Activated CD4-positive, alpha-beta T cell treated with anti-CD3 and anti-CD28 coated beads for 4 hours (primary cell): ENCODE measurements at places on chromosomes 5 and 9.

DNA sequence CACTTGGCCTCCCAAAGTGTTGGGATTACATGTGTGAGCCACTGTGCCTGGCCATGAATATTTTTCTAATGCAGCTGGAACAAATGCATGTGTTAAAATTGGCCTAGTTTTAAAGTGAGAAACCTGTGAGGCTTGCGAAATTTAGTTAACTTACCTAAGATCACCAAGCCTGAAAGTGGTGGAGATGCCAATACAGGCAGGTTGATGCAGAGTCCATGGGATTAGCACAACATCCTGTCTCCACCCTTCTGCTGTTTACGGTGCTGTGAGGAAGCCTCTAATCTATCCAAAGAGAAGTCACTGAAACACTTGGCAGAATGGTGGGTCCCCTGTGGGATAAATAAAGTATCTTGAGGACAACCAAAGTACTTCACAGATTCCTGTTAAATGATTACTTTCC lies 98.2 kb downstream of the PCSK5 start:
- no peak for DNase-seq

GRCh38 chr9:86854898-86855523 lies 92.3 kb downstream of the GAS1 start:
- DNase-seq, result no peak

GRCh38 chr9:97128919-97129318 lies 90.0 kb upstream of the CTSV start:
- DNase-seq, result no peak

DNA sequence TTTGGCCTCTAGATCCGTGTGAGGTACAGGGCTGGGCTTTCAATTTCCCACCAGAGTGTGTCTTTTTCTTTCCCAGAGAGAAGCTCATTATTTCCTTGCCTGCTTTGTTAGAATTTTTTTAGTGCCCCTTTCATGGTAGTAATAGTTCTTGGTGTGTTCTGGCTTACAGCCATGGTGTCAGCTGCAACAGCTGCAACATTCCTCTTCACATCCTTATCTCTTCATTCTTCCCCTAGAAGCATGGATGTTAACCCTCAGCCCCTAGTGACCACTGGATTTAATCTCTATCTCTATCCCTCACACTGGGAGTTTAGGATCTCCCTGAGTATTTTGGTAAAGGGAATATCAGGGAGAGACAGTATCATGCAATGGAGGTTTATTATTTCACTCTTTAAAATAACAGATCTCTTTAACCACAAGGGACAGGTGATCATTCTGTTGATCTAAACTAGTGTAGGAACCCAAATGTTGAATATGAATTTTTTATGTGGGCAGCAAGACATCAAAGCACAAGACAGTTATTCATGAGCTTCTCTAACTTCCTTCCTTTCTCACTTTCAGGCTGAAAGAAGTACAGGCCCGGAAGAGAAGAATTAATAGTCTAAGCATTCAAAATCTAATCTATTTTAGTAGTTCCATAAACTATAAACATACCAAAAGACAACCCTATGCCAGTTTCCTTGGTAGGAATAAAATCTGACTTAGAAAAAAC lies 160.2 kb downstream of the FAM170A start:
- DNase-seq, result no peak

DNA sequence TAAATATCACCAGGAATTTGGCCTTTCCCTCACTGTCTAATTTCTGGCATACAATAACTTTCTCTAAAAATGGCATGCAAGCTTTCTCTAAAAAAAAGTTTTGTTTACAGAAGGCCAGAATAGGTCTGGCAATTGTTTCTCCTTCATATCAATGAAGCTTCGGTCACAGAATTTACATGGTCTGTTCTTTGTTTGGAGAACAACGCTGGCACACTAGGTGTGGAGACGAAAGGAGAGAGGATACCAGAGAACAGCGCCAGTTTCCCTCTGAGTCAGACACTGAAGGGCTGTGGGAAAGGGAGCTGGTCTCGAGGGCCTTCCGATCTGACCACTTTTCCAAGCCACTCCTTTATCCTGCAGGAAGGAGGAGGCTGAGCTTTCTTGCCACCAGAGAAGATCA lies 60.1 kb upstream of the ITGA1 start:
- DNase-seq, result no peak

DNA sequence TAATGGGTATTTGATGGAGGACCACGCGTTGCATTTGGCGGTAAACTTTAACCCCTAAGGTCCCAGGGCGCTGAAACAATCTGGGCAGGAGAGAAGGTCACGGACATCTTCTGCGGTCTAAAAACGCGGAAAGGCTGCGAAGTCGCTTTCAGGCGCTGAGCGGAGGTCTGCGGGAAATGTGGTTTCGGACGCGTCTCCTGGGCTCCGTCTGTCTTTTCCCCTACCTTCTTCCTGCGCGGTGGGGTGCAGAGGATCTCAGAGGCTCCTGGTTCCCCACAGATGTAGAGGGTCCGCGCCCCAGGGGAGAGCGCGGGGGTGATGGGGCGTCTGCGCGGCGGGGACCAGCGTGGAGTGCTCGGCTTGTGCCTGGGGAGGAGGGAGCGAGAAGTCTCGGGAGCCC lies 58.4 kb downstream of the ZNF510 start:
- no peak for DNase-seq

GRCh38 chr9:92669890-92670708 lies at the start of gene IPPK:
Gene IPPK (minus strand): TSS chr9:92670131. CDS start chr9:92669988, 143 bp downstream.
- peak; percentile 97 for DNase-seq

DNA sequence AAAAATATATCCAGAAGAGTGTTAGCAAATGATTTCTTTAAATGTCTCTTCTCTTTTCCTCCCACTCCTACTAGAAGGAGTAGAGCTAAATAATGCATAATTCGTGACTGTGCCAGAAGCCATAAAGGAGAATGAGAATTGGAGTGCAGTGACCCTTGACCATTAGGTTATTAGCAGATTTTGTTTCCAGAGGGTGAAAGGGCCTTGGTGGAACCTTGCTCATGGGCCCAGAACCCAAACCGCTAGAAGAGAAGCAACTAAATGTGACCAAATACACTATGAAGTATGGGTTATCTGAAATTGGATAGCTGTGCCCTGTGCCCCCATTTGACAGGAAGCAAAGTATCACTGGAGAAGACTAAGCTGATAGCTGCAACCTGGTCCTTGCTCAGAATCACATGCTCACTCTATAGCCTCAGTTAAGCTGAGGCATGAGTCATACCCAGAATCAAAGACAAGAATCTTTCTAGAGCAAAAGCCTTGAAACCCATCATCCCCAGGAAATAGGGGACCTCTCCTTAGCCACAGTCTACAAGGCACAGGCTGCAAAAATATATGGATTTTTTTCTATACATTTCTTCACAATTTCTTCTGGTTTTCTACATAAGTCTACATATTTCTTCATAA lies 36.3 kb downstream of the CAPSL start:
- no peak for DNase-seq

DNA sequence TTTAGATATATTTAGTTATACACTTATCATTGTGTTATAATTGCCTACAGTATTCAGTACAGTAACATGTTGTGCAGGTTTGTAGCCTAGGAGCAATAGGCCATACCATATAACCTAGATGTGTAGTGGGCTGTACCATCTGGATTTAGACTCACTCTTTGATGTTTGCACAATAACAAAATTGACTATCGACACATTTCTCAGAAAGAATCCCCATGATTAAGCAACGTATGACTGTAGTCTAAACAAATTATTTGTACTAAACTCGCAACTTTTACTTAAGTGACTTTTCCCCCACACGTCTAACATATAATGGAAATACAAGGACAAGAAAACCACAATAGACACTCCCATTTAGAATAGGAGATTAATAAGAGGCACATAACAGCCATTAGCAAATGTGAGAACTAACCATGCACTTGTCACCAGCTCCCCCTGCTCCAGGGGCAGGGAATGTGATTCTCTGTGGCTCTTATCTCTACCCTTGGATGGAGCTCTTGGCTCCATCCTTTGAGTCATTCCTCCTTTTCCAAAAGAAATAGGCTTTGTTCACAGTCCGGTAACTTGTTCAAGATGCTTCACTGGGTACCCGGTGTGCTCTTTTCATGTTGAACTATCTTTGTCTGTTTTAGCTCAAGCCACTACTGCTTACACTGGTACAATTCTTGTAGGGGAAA lies 8.7 kb upstream of the B4GALT1 start:
- DNase-seq, result no peak

GRCh38 chr9:131279196-131279862 lies 3.0 kb upstream of the FAM78A start:
- DNase-seq, result no peak

GRCh38 chr5:172859966-172860365 lies 25.9 kb downstream of the ERGIC1 start:
- no peak for DNase-seq

GRCh38 chr5:35313291-35313690 lies 83.0 kb upstream of the PRLR start:
- no peak for DNase-seq

DNA sequence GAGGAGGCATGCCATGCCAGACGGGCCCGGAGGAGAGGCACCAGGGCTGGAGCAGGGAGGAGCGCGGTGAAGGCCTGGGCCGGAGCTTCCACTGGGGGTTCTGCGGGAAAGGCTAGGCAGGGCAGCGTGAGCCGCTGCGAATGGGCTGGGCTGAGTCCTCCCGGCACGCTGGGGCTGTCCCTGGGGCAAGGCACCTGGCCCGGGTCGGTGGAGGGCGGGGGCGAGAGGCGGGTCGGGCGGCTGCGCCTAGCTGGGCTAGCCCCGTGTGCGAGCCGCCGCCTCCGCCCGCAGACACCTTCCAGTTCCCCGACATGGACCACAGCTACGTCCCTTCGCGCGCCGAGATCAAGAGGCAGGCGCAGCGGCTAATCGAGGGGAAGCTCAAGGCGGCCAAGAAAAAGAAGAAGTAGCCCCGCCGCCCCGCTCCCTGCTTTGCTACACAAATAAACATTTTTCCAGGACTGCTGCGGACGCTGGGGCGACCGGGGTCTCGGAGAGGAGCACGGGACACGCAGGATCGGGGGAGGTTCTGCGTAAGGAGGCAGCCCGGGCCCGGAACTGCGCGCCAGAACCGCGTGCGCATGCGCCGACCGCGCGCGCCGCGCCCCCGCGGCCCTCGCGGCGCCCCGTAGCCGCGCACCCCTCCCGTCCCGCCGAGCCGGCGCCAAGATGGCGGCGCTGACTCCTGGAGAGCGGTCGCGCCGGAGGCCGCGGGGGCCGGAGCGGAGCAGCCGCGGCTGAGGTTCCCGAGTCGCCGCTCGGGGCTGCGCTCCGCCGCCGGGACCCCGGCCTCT lies at the start of gene RABL6:
Gene RABL6 (plus strand): TSS at position 668 of the 794 bp plus-strand sequence. CDS start 249 bp downstream, outside the sequence.
- DNase-seq, result peak; percentile 81

GRCh38 chr9:95092262-95093072 lies 225.0 kb downstream of the FANCC start:
- DNase-seq, result no peak

- no peak for DNase-seq
These were observed 187.1 kb downstream of the ARHGEF28 start for GRCh38 chr5:73812962-73813588.

- DNase-seq, result no peak
These were observed 115.8 kb upstream of the ICE1 start for GRCh38 chr5:5306696-5307095.

GRCh38 chr9:129891569-129891968 lies 56.3 kb downstream of the USP20 start:
- DNase-seq, result no peak

- DNase-seq, result no peak
These were observed 47.3 kb downstream of the TRIO start for GRCh38 chr5:14190194-14191164.

- DNase-seq, result no peak
These were observed 17.0 kb downstream of the BTF3 start for GRCh38 chr5:73515232-73515631.

DNA sequence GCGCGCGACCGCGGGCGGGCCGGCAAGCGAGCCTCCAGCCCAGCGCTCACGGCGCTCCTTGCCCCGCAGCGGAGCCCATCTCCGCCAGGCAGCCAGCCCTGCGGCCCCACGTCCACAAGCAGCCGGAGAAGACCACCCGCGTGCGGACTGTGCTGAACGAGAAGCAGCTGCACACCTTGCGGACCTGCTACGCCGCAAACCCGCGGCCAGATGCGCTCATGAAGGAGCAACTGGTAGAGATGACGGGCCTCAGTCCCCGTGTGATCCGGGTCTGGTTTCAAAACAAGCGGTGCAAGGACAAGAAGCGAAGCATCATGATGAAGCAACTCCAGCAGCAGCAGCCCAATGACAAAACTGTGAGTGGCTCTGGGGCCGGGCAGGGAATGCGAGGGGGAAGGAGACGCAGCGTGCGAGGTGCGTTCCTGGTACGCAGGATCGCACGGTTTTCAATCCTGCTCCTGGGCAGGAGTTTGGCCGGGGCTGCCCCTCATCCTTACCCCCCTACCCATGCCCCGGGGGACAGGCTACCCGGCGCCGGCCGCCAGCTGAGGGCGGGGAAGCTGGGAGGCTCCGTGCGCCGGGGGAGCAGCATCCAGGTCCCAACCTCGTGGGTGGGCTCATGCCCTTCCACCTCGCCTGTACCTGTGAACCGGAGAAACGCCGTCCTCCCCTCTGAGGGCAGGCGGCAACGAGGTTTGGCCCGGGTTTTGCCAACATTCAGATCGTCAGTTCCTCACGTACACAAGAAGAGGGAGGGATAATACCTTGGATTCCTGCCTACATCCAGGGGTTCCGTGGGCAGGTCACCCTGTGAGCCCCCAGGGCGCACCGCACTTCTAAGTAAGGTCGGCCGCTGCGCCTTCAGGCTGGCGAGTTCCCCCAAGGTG lies 6.6 kb downstream of the ISL1 start:
- no peak for DNase-seq

- DNase-seq, result no peak
These were observed 524.4 kb downstream of the CAAP1 start for GRCh38 chr9:26368241-26368640.

GRCh38 chr9:37444890-37445289 lies 20.4 kb downstream of the ZBTB5 start:
- no peak for DNase-seq

- DNase-seq, result no peak
These were observed 153.4 kb upstream of the POU5F2 start for GRCh38 chr5:93894601-93895354.

DNA sequence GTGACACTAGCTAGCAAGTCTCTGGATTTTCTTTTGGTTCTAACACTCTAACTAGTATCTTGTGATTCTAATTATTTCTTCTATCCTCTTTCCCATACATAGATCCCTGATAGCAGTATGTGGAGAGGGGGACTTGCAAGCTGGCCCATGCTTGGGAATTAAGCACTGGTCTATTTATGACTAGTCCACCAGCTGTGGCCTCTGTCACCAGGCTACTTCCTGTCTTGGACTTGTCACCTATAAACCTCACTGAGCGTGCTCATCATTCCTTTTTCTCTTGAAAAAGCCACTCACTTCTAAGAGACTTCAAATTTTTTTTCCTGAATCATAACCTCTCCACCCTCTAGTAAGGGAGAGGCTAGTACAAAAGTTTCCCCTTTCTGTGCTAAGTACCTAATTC lies 32.3 kb upstream of the MAMDC2 start:
- no peak for DNase-seq

- DNase-seq, result no peak
These were observed 115.6 kb downstream of the WDR70 start for GRCh38 chr5:37494756-37495155.

DNA sequence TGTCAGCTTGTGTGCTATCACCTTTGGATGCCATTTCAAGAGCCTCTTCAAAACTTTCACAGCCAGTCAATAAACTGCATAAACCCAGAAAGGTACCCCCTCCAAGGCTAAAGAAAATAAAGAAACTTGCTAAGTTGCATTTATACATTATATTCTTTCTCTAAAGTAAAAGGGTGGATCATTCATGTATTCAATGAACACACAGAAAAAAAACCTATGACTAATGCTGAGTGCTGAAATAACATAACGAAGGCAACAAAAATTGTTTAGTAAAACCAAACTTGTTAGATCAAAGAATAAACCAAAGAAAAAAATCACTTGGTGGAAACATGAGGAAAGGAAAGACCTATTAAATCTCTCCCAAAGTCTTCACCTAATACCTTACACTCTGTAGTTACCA lies 15.2 kb downstream of the PANK3 start:
- DNase-seq, result no peak
